ENCODE measurements at places on chromosomes 2 and 18. TPM values are rescaled to one million over a fixed set of nuclear protein-coding genes. Genes with fewer than 3 reads are reported as not detected.

GRCh38 chr18:58313491-58314032 is 269.5 kb downstream of the NEDD4L start:
- no peak for DNase-seq

DNA sequence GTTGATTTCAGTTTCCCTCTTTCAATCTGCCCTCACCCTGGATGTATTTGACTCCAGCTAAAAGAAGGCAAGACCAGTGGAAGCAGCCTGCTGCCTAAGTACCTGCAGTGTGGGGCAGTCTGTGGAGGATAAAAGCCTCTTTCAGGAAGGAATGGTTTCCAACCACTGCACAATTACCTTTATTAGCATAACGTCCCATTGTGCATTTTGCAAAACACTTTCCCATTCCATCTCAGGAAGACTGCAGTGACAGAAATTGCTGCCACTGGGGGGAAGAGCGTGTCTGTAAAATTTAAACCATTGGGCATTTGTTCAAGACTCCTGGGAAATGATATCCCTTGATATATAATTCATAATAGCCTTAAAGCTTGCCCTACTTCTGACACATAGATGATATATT is 26.2 kb downstream of the CYRIA start:
- no peak for DNase-seq

DNA sequence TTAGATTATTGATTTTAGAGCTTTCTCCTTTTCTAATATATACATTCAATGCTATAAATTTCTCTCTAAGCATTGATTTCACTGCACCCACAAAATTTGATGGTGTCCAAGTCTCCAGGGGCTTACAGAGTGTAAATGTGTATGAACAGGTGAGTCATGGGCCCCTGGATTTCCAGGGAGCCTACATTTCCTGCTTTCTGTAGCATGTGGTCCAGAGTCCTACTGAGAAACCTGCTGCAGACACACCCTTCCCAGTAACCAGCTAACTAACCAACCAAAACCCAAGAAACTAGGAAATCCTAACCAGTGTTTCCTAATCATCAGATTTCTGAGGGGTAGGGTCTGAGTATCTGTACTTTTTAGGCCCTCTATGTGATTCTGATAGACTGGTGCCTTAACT is 39.5 kb upstream of the TANC1 start:
- DNase-seq, result no peak

- no peak for DNase-seq
These were observed 4.3 kb downstream of the SEPTIN10 start for GRCh38 chr2:109609352-109610024.

GRCh38 chr2:217953011-217953481 is 49.7 kb downstream of the TNS1 start:
- no peak for DNase-seq

DNA sequence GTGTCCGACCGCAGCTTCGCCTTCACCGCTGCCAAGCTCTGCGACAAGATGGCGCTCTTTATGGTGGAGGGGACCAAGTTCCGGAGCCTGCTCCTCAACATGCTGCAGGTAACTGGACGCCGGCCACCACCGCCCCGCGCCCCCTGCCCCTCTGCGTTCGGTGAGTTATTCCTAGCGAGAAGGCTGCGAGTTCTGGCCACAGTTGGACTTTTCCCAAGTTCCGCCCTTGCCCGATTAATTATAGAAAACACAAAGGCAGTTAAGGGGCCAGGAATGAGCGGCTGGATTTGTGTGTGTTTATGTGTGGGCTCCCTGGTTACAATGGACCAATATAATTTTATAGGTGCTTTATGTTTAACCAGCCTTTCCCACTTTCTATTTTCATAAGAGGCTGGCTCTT is 189.2 kb downstream of the SMAD7 start:
- no peak for DNase-seq

GRCh38 chr2:124805060-124805459 is 780.0 kb downstream of the CNTNAP5 start:
- no peak for DNase-seq

DNA sequence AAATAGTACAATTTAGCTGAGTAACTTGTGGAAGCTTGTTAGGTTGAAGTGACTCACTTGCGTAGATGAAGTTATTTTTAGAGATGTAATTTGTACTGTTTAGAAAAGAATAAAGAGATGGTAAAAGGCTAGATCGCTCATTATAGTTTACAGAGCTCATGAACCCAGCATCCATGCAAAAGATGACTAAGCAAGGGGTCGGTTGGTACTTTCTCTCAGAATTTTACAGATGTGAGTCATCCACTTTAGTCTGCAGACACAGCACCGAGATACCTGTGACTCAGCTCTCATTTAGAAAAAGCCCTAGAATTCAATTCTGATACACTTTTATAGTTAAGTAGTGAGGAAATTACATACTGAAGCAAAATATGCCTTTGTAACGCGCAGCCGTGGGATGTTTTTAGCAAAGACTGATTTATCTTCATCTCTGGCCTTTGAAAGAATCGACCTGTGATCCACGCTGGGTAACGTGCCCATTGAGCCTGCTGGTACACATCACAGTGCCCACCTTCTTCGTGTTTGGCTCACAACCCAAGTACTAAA is 116.5 kb upstream of the FOSL2 start:
- DNase-seq, result no peak

GRCh38 chr2:161243905-161244304 is 64.3 kb upstream of the PSMD14 start:
- no peak for DNase-seq

DNA sequence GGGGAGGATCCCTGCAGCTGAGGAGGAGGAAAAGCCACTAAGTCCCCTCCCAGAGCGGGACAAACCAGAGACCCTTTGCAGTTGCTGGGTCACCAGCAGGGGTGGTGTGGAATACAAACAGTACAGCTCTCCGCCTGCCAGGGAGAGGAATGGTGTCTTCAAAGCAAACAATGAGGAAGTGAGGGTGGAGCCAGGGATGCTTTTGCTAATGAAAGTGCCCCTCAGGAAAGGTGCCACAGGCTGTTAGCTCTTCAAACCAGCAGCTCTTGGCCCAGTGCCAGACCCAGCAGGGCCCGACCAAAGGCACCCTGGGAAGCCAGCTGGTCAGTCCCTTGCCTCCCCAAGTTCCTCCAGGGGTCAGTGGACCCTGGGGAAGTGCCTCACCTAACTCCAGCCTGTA is 102.8 kb downstream of the HIBCH start:
- no peak for DNase-seq

GRCh38 chr18:730692-731091 is 18.3 kb upstream of the ENOSF1 start:
- no peak for DNase-seq

DNA sequence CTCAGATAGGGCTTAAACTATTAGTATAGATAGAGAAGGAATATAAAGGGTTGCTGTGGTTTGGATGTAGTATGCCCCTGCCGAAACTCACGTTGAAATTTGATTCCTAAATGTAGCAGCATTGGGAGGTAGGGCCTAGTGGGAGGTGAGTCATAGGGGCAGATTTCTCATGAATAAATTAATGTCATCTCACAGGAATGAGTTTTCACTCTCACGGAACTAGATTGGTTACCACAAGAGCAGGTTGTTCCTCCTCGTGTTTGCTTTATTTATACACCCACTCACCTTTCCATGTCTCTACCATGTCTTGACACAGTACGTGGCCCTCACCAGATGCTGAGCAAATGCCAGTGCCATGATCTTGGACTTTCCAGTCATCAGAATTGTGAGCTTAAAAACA is 218.2 kb downstream of the RBM43 start:
- no peak for DNase-seq

GRCh38 chr18:6628187-6628586 is 101.3 kb upstream of the ARHGAP28 start:
- no peak for DNase-seq

GRCh38 chr2:239466061-239466754 is 65.4 kb upstream of the HDAC4 start:
- no peak for DNase-seq

DNA sequence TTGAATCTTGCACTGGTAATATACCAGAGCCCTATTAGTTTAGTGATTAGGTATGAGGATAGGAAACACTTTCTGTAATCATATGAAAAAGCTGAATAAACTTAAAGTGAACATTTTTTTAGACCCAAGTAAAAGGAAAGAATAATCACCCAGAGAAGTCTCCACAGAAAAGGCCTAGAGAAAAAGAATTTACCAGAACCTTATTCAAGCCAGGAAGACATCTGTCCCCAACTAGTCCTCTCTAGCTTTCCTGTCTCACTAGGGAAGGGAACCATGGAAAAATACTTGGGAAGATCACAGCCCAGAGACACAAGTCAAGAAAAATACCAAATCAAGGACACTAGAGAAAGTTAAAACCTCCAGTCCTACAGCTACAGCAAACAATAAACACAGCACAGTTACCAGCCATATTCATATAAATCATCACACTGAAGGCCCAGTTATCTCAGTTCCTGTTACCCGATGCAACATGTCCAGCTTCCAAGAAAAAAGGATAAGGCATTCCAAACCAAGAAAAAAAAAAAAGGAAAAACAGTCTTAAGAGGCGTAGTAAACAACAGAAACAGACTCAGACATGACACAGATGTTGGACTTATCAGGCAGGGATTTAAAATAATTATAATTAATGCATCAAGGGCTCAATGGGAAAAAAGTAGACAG is 461.5 kb downstream of the IRS1 start:
- no peak for DNase-seq

GRCh38 chr2:216897561-216898203 is 37.8 kb upstream of the TNP1 start:
- DNase-seq, result no peak

DNA sequence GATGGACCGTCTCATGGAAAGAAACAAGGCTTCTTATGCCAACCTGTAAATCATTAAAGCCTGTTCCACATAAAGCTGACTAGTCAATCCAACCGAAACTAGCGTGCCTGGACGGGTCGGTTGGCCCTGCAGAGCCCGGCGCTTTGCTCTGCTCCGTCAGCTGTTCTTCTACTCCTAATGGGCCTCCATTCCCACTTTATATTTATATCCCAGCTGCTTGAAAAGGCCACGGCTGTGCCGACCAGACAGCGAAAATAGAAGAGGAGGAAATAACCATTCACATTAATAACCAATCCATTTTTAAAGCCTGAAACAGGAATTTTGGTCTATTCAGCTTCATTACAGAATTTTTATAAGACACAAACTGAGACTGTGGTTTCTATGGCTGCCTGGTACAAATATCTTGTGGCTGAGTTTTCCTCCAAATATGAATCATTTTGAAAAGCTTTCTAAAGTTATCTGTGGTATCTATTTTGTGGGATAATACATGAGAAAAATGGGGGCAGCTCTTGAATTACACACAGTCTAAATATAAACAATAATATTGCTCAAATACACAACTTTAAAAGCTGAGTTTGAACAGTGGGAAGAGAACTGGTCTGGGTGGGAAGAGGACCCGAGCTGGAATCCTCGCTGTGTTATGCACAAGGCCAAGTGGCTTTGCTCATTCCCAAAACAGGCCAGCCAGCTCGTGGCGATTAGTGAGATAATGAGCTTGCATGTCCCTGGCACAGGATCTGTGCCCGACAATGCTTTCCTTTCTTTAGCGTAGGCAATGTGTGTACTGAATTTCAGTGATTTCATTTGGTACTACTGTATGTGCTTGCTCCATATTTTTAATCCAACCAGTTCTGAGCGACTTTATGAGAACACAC is 10.5 kb upstream of the FAM124B start:
- DNase-seq, result no peak

GRCh38 chr2:115162494-115163293 is 720.3 kb downstream of the DPP10 start:
- DNase-seq, result peak; percentile 36

DNA sequence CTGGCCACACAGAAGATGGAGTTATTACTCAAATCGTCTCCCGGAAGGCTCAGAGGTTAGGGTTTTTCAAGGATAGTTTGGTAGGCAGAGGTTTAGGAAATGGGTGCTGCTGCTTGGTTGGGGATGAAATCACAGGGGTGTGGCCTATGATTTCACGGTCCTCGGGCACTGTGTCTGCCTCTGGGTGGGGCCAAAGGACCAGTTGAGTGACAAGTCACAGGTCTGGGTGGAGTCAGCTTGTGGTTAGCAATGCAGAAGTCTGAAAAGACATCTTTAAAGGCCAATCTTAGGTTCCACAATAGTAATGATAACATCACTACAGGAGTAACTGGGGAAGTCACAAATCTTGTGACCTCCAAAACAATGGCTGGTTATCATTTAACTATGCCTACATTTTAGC is 387.8 kb downstream of the ZNF521 start:
- DNase-seq, result no peak

GRCh38 chr2:85727798-85728197 is 26.0 kb upstream of the ATOH8 start:
- no peak for DNase-seq

Gene TGFA
- total RNA-seq, result 15.6 TPM

Gene FBLN7
- total RNA-seq, result 3.1 TPM

Gene ENOSF1
- 72.7 TPM for total RNA-seq

Gene CKAP2L
- 1.9 TPM for total RNA-seq

Gene IL1R1
- total RNA-seq, result 142 TPM

Gene ADGRF3
- total RNA-seq, result 0.08 TPM

Gene VAMP8
- total RNA-seq, result 250 TPM

Gene SCN7A
- total RNA-seq, result 21.9 TPM
